ENCODE measurements at places on chromosomes 6 and 20.
A peak's percentile ranks its signal among the peaks of the same experiment; 100 is the strongest.

DNA sequence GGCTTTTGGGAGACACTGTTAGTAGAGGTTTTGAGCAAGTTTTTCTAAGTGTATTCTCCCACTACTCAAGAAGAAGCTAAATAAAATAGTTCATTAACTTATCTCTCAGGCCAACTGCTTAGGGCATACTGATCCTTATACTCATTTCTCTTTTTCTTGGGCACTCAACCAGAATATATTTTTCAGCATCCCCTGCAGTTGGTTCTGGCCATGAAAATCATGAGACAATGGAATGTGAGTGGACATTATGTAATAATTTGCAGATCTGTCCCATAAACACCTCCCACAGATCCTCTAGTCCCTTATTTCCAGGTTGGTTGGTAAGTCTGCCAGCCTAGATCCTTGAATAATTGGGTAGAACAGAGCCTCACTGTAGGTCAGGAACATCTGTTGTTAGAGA is 136.7 kb downstream of the AIG1 start:
- DNase-seq = no peak

DNA sequence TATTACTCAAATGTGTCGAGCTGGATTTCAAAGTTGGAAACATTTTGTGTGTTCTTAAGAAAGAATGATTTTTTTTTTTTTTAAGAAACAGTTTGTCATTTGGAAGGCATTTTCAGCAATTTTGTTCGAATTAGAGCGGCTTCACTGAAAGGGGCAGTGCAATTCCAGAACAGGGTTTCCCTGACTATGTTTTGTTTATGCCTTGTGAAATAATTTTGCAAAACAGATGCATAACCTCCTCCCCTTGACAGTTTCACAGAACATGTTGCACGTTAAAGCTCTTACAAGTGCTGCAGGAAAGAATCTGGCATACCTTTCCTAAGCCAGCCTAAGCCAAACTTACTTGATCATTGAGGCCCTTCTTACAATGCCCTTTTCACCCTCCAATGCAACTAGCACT is 216.0 kb upstream of the SSTR4 start:
- no peak for DNase-seq

DNA sequence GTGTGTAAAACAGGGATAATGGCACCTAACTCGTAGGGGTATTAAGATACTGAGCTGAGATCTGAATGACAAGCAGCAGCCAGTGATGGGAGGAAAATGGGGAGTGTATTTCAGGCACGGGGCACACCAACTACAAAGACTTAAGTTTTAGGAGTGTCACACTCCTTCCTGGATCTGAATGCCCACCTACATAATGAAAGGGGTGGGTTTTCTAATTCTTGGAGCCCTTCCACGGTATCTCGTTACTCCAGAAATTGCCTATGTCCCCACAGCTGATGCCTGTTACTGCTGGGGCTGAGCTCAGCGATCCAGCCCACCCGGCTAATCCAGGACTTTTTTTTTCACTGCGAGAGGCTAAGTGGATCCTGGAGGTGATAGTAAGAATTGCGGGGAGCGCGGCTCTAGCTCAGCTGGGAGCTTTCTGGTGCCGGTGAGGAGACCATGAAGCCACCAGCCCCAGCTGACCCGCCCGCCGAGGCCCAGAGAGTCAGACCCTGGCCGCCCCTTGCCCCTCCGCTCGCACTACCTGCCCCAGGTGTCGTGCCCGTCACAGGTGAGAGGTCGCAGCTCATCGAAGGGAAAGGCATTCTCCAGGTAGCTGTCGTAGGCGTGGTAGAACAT is 727 bp downstream of the EDEM2 start:
- DNase-seq = no peak

GRCh38 chr20:46507760-46508407 is 5.5 kb downstream of the ZNF334 start:
- no peak for DNase-seq

GRCh38 chr6:138948004-138948403 is 40.0 kb downstream of the REPS1 start:
- no peak for DNase-seq

- no peak for DNase-seq
Observed at GRCh38 chr6:54288474-54288873, 19.8 kb upstream of the TINAG start.

GRCh38 chr6:84065693-84066290 is 32.2 kb downstream of the MRAP2 start:
- no peak for DNase-seq

DNA sequence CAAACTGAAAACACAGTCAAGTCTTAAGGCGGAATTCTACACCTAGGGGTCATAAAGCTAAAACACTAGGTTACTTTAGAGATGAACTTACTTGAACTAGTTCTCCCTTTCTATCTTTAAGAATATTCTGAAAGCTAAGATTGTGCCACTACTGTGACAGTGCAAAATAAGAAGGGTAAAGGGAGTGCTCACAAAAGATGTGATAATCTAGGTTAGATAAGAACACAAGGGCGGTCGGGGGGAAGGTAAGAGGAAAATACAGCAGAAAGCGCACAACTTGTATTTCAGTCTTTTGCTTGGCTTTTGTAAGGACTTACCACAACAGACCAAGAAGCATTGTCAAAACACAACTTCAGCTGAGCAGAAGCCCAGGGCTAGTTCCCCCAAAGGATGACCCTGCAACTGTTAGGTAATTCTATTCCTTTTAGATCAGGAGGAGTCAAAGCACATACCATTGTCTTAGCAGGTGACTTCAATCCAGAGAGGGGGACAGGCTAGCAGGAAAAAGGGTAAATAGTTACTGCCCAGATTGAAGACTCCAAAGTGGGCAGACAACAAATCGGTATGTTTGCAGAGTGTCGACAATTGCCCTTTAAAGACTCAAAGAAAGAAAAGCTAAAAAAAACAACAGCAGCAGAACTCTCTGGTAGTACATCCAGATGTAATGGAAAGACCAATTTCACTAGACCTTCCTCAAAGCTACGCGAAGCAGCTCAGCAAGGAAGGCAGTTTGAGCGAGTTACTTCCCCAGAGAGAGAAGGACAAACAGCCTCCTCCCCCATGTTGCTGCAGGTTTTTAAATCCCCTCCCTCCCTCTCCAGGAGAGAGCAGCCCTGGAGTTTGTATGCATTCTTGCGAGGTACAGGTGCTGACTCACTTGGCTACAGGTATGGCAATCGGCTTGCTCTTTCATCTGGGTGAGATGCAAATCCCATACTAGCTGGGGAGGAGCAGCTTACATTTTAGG is 59.0 kb downstream of the RIPOR2 start:
- DNase-seq = no peak

GRCh38 chr20:3248167-3248992 is 9.4 kb upstream of the SLC4A11 start:
- DNase-seq = no peak

DNA sequence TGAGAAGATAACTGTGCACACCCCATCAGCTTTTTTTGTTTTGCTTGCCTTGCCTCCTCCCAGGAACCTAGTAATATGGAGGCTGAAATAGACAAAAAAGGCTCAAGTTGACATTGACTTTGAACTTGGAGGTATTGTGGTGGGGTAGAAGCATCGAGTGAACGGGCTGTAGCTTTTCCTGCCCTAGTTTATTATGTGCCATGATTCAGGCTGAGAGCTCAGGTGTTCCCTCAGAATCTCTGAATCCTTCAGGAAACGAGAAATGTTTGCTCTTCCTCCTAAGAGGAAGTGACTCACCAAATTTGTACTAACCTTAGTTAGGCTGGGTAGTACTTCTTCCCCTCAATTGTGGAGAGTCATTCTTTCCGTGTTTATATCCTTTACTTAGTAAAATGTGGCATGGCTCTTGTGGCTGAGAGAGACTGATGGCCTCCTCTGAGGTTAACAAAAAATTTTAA is 98.8 kb downstream of the SASH1 start:
- no peak for DNase-seq

GRCh38 chr6:38501931-38502330 is 137.8 kb downstream of the BTBD9 start:
- DNase-seq = peak; percentile 72

- no peak for DNase-seq
Observed at GRCh38 chr20:54549658-54550326, 74.4 kb downstream of the DOK5 start.

- DNase-seq = no peak
Observed at GRCh38 chr20:62998449-62998848, 8.3 kb downstream of the BHLHE23 start.

All from NCI-H1105 (cell line).